ENCODE measurements at places on chromosomes 1 and 21. TPM values are rescaled to one million over a fixed set of nuclear protein-coding genes. Genes with fewer than 3 reads are reported as not detected.

Gene PRR9
- total RNA-seq, result not detected

GRCh38 chr1:155481741-155482241, 80.8 kb downstream of the ASH1L start:
- no peak for DNase-seq

Gene REN
- total RNA-seq, result not detected

Gene SLC44A5
- total RNA-seq, result 0.18 TPM

GRCh38 chr1:36803868-36804570, 230.3 kb downstream of the GRIK3 start:
- no peak for DNase-seq

Measured in Panc1 (cell line).